ENCODE measurements at places on chromosomes 11 and 22. TPM values are rescaled to one million over a fixed set of nuclear protein-coding genes. Genes with fewer than 3 reads are reported as not detected.

Gene LARGE1
- polyA plus RNA-seq = 41.6 TPM

Gene TMEM121B
- not detected for polyA plus RNA-seq

Gene TSPAN32
- polyA plus RNA-seq = 75.9 TPM

Gene C11orf86
- polyA plus RNA-seq = not detected

Gene POU2AF2
- polyA plus RNA-seq = not detected

Measured in B cell (primary cell).